ENCODE measurements at places on chromosomes 4 and X.

GRCh38 chr4:4506961-4507360 is 34.9 kb downstream of the STX18 start:
- DNase-seq = no peak

DNA sequence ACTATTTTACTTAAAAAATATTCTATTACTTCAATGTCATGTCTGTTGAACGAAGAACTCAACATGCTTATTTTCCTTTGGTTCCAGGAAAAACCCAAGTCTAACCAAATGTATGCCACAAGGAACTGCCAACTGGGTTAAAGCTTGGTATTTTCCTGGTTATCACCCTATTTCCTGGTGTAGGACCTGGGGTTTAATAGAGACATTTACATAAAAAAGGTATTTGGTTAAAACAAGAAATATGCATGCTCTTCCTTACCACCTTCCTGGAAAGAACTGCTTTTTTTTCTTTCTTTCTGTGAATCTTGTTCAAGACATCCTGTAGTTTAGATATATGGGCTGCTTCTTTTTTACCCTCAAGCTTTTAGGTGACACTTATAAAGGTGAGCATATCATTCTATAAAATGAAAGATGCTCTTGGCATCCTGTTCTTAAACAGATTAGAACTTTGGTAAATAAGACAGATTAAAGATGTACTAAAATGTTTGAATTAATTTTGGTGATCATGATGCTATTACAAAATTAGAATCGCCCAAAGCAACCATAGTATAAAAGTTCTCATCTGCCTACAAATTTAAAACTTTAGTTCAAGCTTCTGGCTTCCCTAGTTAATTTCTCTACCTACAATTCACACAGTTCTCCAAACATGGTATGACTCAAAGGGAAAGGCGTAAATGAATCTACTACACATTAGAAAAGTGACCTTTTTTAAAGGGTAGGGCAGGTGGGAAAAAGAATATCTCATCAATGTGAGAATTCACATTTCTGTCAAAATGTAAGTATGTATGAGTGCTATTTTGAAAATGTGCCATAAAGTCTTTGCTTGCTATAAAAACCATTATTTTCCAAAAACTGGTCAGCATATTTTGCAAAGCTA is 103.5 kb downstream of the CNOT6L start:
- DNase-seq = no peak

GRCh38 chr4:7630568-7631287 is 196.0 kb upstream of the PSAPL1 start:
- no peak for DNase-seq

DNA sequence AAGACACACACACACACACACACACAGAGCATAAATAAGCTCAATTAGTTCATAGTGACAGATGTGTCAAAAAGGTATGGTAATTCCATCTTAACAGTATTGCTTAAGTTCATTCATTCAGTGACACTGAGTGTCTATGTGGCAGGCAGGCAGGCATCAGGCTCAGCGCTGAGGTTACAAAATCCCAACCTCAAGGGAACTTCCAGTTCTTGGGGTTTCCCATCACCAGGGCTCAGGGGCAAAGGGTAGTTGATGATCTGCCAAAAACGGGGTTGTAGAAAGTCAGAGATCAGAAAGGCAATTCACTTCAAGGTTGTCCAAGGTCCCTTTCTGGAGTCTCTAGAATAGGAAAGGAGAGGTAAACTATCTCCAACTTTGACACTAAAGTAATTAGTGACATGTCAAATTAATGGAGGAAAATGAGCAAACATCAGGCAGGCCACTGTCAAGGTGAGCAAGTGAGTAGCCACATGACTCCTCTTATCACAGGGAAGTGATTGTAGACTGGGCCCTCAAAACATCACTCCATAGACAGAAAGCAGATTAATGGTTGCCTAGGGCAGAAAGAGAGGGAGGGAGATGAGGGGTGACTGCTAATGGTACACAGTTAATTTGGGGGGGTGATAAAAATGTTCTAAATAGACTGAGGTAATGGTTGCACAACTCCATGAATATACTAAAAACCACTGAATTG is 41.8 kb downstream of the GPC4 start:
- no peak for DNase-seq

DNA sequence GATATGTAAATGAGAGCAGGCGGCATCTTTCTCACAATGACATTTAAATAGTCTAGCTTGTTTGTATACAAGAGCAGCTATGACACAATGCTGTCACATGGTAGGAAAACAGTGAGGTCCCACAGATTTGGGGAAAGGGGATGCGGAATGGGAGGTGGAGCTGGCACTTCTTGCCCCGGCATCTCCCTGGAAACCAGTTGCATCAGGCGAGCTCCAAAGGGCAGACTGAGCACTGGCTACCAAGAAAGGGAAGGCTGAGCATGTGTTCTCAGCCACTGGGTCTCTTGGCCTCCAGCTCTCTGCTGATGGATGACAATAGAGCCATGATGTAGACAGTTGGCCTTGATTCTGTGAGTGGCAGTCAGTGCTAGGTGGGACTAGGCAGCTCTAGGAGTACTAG is 109.0 kb downstream of the UCHL1 start:
- no peak for DNase-seq

DNA sequence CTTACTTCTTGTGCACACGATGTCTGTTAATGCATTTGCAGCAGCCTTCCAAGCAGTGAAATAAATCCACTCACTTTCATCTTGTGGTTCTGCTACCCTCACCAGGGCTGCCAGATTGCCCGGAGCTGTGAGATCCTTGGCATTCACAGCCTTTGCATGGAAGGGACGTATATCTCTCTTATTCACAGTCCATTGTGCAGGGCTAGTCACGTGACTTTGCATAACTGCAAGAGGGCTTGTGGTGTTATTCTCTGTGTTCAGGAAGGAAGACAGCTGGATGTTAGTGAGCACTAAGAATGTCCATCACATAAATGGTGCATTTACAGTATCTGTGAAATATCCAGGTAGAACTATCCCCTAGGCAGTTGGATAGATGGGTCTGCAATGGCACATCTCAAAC is 96.5 kb upstream of the BEND4 start:
- no peak for DNase-seq

DNA sequence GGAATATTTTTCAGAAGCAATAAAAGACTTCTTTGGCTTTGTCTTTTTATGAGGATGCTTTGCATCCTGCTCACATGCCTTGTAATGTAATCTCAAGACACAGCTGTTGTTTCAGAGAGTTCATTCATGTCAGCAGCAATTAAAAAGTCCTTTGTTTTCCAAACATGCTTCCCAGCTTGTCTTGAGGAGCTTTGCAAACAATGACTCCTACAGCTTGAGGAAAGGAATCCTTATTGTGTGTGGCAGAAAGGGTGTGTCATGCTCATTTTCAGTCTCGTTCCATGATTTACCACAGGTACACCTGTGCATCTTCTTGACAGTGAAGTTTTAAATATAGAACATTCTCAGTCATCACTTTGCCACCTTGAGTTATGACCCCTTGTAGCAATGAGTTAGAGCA is 139.2 kb upstream of the AADAT start:
- no peak for DNase-seq

- no peak for DNase-seq
Observed at GRCh38 chrX:13024986-13025385, 19.4 kb downstream of the FAM9C start.

- no peak for DNase-seq
Observed at GRCh38 chr4:168199260-168199957, 107.1 kb downstream of the ANXA10 start.

DNA sequence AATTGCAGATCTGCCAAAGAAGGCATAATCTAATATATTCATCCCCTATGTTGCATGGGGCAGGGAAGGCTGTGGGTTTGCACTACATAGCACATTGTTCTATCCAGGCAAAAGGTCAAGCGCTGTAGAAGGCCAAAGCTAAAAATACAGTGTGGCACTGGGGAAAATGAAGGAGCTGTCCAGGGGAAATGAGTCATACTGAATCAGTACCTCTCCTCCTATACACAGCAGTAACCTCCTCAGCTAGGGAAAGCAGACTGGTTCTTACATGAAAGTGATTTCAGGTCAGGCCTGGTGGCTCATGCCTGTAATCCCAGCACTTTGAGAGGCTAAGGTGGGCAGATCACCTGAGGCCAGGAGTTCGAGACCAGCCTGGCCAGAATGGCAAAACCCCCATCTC is 31.0 kb upstream of the SLC25A4 start:
- DNase-seq = no peak

GRCh38 chr4:94517492-94517891 is 65.8 kb downstream of the PDLIM5 start:
- no peak for DNase-seq

GRCh38 chrX:6917666-6918065 is 229.8 kb upstream of the STS start:
- no peak for DNase-seq

DNA sequence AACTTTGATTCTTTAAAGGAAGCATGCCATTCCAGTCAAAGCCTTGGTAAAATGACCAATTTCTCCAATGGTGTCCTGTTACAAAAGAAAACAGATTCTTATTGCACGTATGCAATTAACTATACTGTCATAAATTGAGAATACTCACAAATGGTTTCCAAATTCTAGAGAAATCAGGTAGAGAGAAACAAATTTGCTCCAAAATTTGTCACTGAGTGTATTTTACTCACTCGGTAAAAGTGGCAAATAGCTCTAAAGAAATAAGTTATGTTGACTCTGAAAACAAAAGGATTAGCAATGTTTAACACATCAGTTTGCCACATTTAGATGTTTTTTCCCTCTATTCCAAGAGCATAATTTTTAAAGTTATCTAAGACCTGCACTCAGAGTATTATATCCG is 133.1 kb downstream of the DMD start:
- no peak for DNase-seq

DNA sequence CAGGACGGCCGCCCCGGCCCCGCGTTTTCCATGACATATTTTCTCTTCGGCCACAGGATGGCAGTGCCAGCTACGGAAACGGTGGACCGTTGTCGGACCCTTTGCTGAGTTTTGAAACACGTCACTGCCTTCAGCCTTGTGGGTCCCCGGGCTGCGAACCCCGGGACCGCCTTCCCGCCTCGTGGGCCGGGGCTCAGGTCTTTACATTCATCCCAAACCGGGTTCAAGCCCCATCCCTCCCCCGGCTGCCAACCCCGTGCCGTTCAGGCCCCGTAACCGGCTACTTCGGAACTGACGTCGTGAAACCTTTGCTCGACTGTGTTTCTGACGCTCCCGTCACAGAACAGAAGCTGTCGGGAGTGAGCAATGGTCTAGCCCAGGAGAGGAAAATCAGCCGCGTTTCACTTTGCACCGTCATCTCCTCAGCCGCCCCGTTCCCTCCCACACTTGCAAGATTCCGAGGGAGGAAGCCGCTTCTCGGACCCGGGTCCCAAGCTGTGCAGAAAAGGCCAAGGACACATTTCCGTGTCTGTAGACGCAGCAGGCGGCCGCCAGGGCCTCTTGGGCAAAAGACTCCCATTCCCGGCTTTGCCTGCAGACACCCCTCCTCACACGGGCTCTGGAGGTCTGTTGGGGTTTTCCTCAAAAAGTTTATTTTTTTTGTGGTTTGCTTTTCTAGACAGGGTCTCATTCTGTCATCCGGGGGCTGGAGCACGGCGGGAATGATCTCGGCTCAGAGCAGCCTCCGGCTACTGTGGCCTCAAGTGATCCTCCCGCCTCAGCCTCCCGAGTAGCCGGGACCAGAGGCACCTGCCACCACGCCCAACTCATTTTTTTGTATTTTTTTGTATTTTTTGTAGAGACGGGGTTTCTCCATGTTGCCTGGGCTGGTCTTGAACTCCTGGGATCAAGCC is 41.4 kb upstream of the PPP2R3B start:
- DNase-seq = no peak

DNA sequence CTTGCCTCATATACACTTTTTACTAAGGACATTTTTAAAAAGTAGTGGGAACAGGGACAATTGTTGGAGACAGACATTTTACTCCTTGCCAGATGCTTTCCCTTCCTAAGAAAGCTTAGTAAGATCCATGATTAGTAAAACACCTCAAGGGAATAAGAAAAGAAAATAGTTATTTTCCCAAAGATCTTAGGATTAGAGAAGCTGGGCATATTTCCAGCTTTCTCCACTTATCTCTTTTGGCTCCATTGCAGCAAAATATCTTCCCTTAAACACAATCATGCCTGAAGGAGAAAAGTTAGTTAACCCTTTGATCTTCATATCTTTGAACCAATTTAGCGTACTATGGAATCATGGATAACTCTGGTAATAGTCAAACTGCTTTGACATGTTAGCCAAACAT is 257.9 kb downstream of the PCDH18 start:
- DNase-seq = no peak

DNA sequence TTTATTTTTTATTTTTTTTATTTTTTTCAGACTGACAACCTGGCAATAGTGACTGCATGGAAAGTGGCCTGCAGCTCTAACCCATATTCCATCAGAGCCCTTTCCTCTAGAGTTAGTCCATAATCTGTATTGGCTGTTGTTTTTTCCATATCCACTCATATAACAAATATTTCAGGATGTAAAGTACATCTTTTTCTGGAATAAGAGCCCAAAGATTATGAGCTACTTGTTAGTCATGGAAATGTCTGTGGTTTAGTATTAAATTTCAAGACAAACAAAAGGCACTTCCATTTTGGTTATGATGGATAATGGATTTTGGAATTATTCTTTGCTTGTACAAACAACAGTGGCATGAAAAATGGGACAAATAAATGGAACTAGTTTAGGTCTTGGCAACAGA is 296.0 kb upstream of the HS3ST1 start:
- DNase-seq = no peak

- no peak for DNase-seq
Observed at GRCh38 chr4:94304365-94304971, 38.2 kb downstream of the HPGDS start.

- no peak for DNase-seq
Observed at GRCh38 chrX:48737940-48738339, 23.6 kb upstream of the GLOD5 start.

GRCh38 chrX:41338436-41338835 is 4.5 kb downstream of the DDX3X start:
- no peak for DNase-seq

GRCh38 chr4:164210377-164210776 is 543.6 kb upstream of the SMIM31 start:
- DNase-seq = no peak

- no peak for DNase-seq
Observed at GRCh38 chr4:87180767-87181166, 39.7 kb downstream of the KLHL8 start.

DNA sequence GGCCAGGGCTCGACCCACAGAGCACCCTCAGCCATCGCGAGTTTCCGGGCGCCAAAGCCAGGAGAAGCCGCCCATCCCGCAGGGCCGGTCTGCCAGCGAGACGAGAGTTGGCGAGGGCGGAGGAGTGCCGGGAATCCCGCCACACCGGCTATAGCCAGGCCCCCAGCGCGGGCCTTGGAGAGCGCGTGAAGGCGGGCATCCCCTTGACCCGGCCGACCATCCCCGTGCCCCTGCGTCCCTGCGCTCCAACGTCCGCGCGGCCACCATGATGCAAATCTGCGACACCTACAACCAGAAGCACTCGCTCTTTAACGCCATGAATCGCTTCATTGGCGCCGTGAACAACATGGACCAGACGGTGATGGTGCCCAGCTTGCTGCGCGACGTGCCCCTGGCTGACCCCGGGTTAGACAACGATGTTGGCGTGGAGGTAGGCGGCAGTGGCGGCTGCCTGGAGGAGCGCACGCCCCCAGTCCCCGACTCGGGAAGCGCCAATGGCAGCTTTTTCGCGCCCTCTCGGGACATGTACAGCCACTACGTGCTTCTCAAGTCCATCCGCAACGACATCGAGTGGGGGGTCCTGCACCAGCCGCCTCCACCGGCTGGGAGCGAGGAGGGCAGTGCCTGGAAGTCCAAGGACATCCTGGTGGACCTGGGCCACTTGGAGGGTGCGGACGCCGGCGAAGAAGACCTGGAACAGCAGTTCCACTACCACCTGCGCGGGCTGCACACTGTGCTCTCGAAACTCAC is 3.6 kb downstream of the MID1IP1 start:
- DNase-seq = no peak

Measured in CMK (cell line).